ENCODE measurements at places on chromosomes 1 and 21. TPM values are rescaled to one million over a fixed set of nuclear protein-coding genes. Genes with fewer than 3 reads are reported as not detected.

Gene ZNF695
- 2.0 TPM for total RNA-seq

Gene CHRNB2
- 0.13 TPM for total RNA-seq

Gene CHI3L2
- total RNA-seq, result not detected

Gene LRRN2
- total RNA-seq, result not detected

Gene TRIM67
- not detected for total RNA-seq

Gene IFNGR2
- total RNA-seq, result 69.0 TPM

Gene RIPPLY3
- not detected for total RNA-seq

Gene RNU1-4
- total RNA-seq, result under 0.01 TPM

Gene LAPTM5
- total RNA-seq, result 3.7 TPM

All from epithelial cell of alveolus of lung (primary cell).